NCI-H1436 treated with DMSO at 0.1 percent for 48 hours (cell line): ENCODE measurements at places on chromosomes 2 and 18.

DNA sequence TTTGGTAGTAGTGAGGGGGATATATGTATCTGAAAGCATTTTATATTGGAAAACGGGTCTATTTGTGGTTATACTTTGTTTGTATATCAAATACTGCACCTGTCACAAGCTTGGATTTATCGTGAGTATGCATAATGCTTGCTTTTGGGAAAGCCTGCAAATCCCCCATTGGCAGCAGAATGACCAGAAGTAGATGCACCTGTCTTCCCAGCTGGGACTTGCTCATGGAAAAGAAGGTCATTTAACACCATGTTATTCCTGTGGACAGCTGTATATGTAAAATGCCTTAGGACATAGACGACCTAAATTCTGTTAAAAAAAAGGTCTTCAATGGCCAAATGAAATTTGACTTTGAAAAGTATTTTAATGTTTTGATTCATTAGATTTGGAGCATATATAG, 599.4 kb downstream of the XIRP2 start:
- DNase-seq, result no peak

DNA sequence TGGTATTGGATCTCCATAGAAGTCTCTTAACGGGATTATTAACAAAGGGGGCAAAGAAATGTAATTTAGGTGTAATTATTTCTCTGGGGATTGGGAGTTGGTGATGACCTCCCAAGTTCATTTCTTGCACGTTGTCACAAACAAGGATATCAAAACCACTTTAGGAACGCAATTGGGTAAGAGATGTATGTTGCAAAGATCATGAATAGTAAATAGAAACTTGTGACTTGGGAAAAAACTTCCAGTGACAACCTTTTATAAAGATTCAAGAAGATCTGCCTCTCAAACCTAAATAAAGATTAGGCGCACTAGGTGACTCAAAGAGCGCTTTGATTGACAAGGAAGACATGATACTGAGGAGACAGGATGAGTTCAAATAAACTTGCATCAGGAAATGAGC, 127.8 kb upstream of the TRIB2 start:
- no peak for DNase-seq

- no peak for DNase-seq
Measured at GRCh38 chr2:221851531-221852045, 279.5 kb upstream of the EPHA4 start.

DNA sequence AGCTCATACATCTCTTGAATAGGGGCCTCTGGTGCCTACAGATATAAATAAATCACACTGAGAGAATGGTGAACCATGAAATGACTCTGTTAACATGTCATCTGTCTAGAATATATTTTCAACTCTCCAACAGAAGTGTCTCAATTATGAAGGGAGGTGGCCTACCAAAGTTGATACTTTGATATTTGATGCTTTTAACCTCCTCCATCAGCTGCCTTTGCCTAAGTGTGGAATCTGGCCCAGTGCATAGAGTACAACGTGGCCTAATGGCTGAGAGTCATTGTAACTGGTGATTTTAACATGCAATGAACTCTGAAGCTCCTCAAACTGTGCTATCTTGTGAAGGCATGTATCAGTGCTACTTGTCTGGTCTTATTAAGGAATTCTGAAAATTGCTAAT, 93.4 kb downstream of the MYO3B start:
- peak; percentile 86 for DNase-seq

DNA sequence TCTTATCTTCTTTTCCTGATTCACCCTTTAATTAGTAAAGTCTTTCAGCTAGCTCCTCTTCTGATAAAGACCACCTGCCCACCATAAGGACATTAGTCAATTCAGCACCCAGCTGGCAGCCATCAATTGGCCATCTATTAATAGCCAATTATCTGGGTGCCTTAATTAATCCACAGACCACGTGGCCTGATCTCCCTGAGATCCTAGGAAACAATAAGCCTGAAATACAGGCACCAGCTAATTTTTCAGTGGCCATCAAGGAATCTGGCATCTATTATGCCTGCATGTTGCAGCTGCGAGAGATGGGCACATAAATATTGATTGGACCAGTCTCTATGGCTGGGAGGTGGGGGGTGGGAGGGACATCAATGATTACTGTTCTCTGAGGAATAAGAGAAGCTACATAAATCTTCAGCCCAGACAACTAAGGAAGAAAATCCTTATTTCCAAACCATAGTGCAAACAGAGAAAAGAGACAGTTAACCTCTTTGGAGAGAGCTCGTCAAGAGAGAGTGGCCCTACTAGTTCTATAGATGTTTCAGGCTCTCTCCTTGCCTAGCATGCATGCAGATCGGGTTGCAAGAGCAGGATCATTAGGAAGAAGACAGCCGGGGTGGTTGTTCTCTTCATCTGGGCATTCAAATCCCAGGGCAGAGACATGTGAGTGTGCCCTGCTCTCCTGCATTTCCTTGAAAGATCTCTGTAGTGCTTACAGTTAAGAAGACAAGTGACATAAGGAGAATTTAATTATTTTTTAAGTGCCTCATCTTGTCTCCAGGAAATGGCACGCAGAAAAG, 8.7 kb downstream of the GALNT14 start:
- no peak for DNase-seq

DNA sequence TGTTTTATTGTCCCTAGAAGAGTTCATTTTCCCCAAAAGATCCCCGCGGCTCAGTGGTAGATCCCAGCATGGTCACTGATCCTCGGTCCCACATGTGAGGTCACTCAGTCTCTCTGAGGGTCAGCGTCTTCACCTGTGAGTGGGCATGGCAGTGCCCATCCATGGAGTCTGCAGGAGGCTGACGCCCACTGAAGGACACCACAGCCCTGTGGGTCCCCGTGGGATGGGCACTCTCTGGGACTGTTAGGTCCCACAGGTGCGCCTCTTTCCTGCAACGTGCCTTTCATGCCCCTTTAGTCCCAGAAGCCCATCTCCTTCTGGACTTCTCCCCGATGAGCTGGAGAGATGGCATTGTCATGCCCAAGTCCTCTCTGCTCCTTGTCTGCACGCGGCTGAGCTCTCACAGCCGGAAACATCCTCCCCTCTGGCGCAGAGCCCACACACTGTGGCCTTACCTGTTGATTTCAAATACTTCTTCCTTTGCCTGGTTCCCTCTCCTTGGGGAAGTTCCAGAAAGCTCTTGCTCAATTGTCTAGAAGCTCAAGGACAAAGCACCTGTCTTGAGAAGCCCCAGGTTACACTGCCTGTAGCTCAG, 75.9 kb downstream of the PTGR3 start:
- no peak for DNase-seq

- no peak for DNase-seq
Measured at GRCh38 chr2:31523871-31524492, 56.8 kb downstream of the SRD5A2 start.
